Inflammatory macrophage (primary cell): ENCODE measurements at places on chromosomes 7 and 10.
A peak's percentile ranks its signal among the peaks of the same experiment; 100 is the strongest.

GRCh38 chr7:130262448-130262847, 4.2 kb upstream of the CPA2 start:
- no peak for DNase-seq

DNA sequence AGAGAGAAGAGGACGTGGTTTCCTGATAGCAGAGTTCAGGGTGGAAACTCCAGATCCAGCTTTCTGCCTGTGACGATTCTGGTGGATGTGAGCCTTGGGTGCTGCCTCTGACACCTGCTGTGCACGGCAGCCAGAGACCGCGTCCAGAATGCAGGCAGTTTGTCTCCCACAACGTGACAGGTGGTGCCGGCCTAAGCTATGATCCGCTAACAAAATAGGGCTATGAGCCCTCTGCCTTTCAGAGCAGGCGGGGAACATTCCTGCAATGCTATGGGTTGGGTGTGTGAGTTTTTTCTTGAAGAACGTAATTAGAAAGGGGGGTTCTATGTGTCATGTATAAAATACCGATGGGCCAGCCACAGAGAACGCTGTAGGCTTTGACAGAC, 297.3 kb upstream of the PRKCQ start:
- DNase-seq: no peak

- no peak for DNase-seq
Measured at GRCh38 chr7:100804681-100805431, 22.5 kb downstream of the EPHB4 start.

DNA sequence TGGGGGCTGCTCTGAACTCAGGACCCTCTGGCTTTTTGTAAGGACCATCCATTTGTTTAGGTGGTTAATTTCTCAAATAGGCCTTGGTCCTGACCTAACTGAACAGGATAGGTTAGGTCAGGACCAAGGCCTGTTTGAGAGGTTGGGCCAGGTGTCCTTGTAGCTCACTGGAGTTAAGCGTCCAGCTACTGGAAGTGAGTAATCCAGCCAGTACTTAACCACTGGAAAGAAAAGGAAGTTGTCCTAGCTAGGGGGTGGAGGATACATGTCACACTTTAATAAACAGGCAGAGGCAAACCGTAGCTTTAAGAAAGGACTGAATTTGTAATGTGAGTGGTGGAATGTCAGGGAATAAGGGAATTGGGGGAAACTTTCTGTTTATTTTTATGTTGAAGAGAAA, 96.0 kb downstream of the GPR85 start:
- peak; percentile 22 for DNase-seq

GRCh38 chr10:62831346-62831745, 15.2 kb upstream of the EGR2 start:
- no peak for DNase-seq

- peak; percentile 14 for DNase-seq
Measured at GRCh38 chr7:5758286-5758685, 23.2 kb downstream of the RNF216 start.

DNA sequence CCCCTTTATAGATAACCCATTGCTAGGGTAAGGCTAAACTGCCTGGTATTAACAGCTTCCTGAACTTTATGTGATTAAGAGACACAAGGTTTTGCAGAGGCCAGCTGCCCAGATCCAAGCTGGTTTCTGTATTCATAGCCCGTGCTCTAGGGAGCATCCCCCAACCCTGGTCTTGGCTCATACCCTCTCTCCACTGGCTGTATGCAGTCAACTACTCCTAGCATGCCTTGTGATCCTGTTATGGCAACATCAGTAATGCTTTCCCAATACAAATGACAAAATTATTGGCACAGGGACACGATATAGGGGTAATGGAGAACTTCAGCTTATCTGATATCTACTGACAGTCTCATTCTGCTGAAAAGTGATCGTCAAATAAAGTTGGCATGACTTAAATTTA, 202.8 kb upstream of the MKLN1 start:
- peak; percentile 44 for DNase-seq

- DNase-seq: no peak
Measured at GRCh38 chr10:97034958-97035769, 150.6 kb downstream of the SLIT1 start.

DNA sequence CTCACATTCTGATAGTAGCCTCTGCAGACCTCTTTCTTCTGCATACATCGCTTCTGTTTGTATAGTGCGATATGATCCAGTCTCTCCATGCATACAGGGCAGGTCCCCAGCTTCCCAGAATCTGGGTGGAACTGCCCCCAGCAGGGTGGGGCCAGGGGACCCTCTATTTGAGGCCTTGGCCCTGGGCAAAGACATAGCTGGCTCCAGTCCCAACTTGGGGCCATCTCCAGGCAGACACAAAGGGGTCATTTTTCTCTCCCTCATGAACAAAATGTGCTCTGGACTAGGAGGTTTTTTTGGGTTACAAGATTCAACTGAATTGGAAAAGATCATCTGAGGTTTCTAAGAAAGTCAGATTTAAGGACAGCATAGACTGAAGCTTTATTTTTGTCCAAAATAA, 21.1 kb upstream of the HSPA12A start:
- DNase-seq: no peak

- DNase-seq: no peak
Measured at GRCh38 chr10:329361-330099, 194.3 kb downstream of the ZMYND11 start.

- no peak for DNase-seq
Measured at GRCh38 chr10:521261-522250, 167.9 kb downstream of the DIP2C start.

GRCh38 chr10:82208726-82209125, 333.7 kb downstream of the NRG3 start:
- no peak for DNase-seq

- DNase-seq: peak; percentile 42
Measured at GRCh38 chr10:95388539-95388938, 97.7 kb upstream of the PDLIM1 start.

DNA sequence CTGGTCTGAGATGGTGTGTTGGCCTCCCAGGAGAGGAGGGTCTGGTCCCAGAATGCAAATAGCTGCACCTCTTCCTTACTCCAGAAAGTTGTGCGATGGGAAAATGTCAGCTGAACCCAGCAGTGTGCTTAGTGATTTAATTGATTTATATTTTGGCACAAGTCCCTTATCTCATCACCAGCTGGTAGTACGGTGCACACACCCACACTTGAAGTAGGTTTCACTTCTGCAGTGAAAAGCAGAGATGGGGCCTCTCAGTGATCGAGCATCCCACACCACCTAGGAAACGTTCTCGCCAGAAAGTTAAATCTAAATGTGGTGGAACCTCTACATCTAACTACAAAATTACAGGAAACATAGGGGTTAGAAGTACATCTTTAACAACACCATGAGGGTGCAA, 80.4 kb downstream of the UBE3C start:
- DNase-seq: no peak

- DNase-seq: no peak
Measured at GRCh38 chr7:137329411-137329810, 14.1 kb downstream of the PTN start.

GRCh38 chr10:114648368-114648767, 9.7 kb downstream of the ABLIM1 start:
- no peak for DNase-seq

DNA sequence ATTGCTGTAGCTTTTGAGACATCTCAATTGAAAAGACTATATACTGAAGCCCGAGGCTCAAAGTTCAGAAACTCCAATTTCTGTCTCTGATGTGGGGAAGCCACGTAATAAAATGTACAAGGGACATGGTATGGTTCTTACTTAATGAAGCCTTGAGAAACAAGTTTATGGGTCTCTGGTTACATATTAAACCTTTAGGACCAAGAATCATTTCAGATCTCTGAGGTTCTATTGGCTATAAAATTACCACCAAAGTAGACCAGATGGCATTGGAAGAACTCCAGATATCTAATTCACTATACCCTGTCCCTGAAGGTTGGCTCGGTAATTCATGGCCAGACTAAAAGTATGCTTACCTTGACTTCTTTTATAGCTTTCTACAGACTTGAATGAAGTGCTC, 23.7 kb downstream of the STAMBPL1 start:
- DNase-seq: no peak

DNA sequence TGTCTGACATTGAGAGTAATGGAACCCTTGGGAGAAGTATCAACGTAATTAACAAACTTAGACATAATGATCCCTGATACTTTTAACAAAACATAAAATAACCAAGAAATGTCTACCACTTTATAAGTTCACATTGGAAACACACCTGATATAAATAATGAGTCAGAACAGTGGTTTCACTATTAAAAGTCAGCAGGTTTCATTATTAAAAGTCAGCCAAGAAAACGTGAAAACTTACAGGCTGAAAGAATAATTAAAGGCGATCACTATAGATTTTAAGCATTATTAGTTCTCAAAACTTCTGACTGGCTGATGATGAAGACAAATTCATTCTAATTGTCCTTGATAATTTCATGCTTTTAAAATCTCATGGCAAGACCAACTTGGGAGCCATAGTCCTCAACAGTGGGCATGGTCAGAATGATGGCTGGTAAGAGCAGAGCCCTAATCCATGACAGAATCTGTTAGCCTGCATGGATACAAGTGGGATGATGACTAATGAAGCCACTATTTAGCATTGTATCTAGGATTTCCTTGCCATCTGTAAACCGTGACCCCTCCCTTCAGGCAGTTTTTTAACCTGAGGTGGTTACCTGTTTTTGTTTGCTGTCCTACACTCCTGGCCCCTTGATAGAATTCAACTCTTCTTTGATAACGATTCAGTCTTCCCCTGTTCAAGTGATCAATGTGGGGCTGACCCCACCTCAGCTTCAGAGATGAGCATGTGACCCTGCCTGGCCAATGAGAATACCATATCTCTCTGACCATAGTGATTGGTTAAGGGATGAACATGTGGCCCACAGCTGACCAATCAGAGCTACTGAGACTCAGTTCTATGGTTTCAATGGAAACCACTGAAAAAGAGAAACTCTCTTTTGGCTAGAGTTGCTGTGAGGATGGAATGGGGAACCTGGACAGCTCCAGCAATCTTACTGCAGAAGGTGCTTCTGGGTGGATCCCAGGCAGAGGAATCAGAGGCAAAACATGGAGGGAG, 151.0 kb downstream of the PLPP4 start:
- no peak for DNase-seq

DNA sequence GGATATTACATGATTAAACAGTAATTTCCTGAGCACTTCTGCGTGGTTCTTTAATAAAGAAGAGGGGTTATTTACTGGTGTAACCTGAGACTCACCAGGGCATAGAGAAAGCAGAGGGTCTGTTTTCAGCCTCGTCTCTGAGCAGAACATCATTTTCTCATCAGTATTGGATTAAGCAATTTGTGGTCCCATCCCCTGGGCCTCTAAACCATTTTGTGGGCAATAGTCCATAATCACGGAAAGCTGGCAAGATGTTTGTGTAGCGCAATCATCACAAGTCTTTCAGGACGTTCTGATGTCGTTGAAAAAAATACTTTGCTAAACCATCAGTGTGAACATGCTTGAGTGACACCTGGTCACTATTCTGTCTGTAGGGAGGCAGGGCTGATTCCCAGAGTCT, 37.1 kb upstream of the SEC61G start:
- no peak for DNase-seq

GRCh38 chr10:67925449-67926005, 41.1 kb downstream of the SIRT1 start:
- no peak for DNase-seq

- no peak for DNase-seq
Measured at GRCh38 chr7:17743316-17743715, 197.0 kb downstream of the SNX13 start.

DNA sequence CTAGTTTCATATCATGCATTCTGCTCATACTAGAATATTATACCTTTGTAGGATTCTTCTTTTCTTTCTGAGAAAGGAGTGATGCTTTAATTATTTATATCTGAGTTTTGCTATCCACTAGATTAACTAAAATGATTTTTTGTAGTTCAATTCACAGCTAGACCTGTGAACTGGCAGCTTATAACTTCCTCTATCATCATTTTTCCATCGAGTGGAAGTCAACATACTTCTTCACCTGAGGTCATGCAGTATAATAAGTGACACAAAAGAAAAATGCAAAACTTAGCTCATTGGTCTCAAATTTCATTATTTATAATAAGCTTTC, 8.0 kb downstream of the LRRN3 start:
- DNase-seq: no peak

DNA sequence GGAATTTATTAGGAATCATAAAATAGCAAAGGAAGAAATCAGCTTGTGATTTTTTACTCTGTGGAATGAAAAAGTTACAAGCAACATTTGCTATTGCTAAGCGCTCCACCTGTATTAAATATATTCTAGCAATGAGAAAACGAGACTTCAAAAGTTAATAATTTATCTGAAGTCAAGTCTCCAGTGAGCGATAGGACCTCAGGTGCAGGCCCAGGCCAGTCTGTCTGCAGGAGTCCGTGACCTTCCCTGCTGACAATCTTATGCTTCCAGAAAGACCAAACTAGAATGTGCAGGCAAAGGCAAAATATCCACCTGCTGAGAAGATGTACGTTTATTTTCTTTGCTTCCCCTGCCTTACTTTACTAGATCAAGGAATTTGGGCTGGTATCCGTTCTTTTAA, 22.7 kb downstream of the MRC1 start:
- no peak for DNase-seq

DNA sequence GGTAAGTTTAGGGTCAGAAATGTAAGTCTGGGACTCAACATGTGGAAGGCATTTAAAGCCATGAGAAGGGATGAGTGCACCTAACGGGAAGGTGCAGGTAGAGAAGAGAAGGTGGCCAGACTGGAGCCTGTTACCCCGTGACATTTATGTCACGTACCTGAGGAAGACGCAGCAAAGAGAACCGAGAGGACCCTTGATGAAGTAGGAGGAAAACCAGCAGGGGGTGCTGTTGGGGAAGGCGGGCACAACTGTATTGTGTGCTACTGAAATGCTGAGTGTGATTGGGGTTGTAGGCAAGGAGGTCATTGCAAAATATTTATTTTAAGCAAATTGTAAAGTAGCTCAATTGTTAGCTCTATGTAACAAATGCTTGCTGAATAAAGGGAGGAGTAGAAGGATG, 338.2 kb upstream of the PRKCQ start:
- peak; percentile 57 for DNase-seq

- DNase-seq: no peak
Measured at GRCh38 chr10:132461683-132462231, 64.8 kb downstream of the PWWP2B start.

- no peak for DNase-seq
Measured at GRCh38 chr10:125534515-125534914, 148.4 kb downstream of the TEX36 start.
